ENCODE measurements at places on chromosomes 4 and X. TPM values are rescaled to one million over a fixed set of nuclear protein-coding genes. Genes with fewer than 3 reads are reported as not detected.

DNA sequence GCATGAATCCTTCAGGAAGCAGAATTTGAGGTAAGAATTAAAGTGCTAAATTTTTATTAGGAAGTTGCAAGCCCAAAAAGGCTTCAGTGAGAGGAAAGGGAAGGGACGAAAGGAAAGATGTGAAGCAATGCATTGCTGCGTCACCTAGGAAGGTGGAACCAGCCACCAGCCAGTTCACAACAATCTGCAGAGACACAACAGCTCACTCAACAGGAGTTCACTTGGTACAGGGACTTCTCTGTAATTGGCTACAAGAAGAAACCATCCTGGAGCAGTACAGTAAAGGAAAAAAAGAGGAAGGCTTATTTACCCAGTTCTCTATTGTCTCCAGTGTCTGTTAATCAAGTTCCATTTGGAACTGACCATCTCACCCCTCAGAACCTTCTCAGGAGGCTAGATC is 157.6 kb downstream of the HNRNPD start:
- H3K4me3 ChIP-seq: no peak overlapping the region
- H3K36me3 ChIP-seq: no peaks in the 10 kb centered on the region
- peaks cover 16% of the 10 kb centered on the region for H3K4me1 ChIP-seq
- no peak overlapping the region for H3K27ac ChIP-seq
- no peak for DNase-seq

DNA sequence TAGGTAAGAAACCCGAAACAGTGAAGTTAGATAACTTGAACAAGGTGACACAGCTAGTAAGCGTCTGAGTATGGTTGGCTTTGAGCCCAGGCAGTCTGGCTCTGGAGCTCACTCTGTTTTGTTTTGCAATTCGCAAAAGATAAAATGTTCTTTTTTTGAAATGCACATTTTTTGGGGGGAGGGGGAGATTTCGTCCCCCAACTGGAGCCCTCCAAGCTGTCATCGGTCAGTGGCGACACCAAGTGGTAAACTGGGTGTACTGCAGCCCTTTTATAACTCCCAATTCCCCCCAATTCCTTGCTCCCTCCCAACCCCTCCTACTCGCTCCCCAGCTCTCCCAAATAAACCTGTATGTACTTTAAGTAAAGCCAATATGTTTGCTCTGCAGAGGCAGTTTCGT is 2.8 kb upstream of the CLCN5 start:
- H3K4me1 ChIP-seq: peaks cover 14% of the 10 kb centered on the region
- H3K4me3 ChIP-seq: no peak overlapping the region
- H3K36me3 ChIP-seq: no peaks in the 10 kb centered on the region
- H3K27me3 ChIP-seq: no peaks in the 10 kb centered on the region

GAGE12H gene
- total RNA-seq: not detected

- H3K27me3 ChIP-seq: peaks cover 4% of the 10 kb centered on the region
- H3K27ac ChIP-seq: no peak overlapping the region
- DNase-seq: no peak
- H3K36me3 ChIP-seq: no peaks in the 10 kb centered on the region
- H3K4me1 ChIP-seq: no peaks in the 10 kb centered on the region
- H3K4me3 ChIP-seq: no peak overlapping the region
These were observed 80.5 kb upstream of the LNX1 start for GRCh38 chr4:53671757-53672156.

GRCh38 chr4:16524911-16525554 is 298.8 kb upstream of the TAPT1 start:
- no peak overlapping the region for H3K27ac ChIP-seq
- H3K4me3 ChIP-seq: no peak overlapping the region
- H3K27me3 ChIP-seq: no peaks in the 10 kb centered on the region

GRCh38 chrX:34132028-34132427 is at the start of gene FAM47A:
Gene FAM47A (minus strand): TSS chrX:34132314. CDS start chrX:34132278, 36 bp downstream.
- no peaks in the 10 kb centered on the region for H3K36me3 ChIP-seq
- H3K4me1 ChIP-seq: no peaks in the 10 kb centered on the region
- DNase-seq: no peak
- H3K27ac ChIP-seq: no peak within 1 kb of the TSS

SORCS2 gene
- total RNA-seq: not detected

CNGA1 gene
- not detected for total RNA-seq
